Activated T-helper 9 cell treated with anti-CD3 and anti-CD28 coated beads, Interleukin-2, amount 50 U/mL, for 16 hours (primary cell): ENCODE measurements at places on chromosomes 4 and X.

DNA sequence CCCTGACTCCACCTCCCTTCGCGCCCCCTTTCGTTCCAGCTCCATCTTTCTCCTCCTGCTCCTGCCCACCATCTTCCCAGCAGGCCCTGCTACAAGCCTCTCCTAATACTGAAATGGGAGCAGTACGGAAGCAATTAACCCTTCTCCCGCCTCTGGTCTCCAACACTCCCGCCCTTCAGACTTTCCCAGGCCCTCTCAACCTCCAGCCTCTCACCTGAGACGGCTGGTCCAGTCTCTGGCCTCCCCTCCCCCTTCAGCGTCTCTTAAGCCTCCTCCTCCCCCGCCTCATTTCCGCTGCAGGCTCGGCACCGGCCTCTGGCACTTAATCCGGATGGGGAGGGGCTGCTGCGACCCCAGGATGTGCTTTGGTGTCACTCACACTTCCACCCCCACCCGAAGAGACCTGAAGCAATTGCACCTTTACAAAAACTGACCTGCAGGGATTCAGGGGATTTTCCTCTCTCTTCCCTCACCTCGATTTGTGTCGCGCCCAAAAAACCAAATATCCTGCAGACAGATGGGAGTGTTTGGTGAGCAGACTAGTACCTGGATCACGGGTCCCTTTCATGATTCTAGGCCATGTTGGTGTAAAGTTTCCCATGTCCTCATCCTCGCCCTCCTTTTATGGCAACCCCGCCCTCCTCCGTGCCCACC is 657 bp downstream of the TCEAL8 start:
- no peak for DNase-seq

GRCh38 chr4:167774646-167775045 is 317.7 kb upstream of the ANXA10 start:
- DNase-seq, result no peak

- no peak for DNase-seq
Measured at GRCh38 chr4:152462695-152463094, 73.2 kb downstream of the FBXW7 start.

- DNase-seq, result no peak
Measured at GRCh38 chr4:118813561-118813960, 22.4 kb downstream of the SEC24D start.

- DNase-seq, result no peak
Measured at GRCh38 chrX:141791856-141792255, 46.3 kb upstream of the MAGEC3 start.

GRCh38 chr4:101321481-101322042 is 25.8 kb downstream of the PPP3CA start:
- DNase-seq, result no peak

DNA sequence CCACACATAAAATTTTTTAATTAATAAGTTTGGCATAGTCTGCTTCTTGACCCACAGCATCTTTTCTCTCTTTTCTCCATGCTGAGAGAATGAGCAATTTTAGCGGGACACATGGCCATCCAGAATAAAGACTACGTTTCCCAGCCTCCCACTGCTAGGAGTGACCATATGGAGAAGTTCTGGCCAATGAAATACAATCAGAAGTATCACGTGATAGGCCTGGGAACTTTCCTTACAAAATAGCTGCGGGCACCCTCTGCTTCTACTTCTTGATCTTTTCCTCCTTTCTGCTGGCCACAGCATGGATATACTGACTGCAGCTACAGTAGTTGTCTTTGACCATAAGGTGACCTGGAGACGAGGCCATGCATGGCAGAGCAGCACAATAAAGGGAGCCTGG is 348.0 kb downstream of the BCOR start:
- DNase-seq, result no peak

GRCh38 chr4:78059524-78059889 is 2.4 kb downstream of the FRAS1 start:
- no peak for DNase-seq

GRCh38 chr4:169198167-169198566 is 72.6 kb downstream of the SH3RF1 start:
- no peak for DNase-seq

- no peak for DNase-seq
Measured at GRCh38 chr4:52935317-52935716, 73.2 kb downstream of the RASL11B start.

DNA sequence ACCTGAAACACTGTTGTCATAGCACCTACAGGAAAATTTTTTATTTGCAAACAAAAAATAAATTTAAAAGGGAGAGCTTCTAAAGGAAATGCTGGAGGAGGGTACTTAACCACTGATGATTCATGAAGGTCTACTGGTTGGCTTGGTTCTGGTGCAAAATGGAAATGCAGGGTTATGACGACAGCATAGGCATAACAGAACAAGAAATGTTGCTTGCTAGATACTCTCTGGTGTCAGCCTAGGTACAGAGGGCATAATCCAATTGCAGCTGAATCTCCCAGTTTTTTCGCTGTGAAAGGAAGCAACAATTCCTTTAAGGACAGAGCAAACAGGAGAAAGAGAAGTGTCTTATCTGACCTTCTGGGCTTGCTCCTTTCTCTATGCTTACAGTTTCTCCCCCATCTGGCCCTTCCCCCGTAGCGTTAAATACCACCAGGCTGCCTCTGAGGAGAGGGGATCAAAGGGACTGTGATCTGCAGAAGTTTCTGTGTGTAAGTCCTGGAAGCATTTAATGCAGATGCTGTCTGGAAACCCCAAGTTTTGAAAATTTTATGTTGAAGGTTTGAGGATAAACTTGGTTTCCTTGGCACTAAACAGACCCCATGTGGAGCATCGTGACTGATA is 23.7 kb upstream of the CASK start:
- DNase-seq, result no peak

DNA sequence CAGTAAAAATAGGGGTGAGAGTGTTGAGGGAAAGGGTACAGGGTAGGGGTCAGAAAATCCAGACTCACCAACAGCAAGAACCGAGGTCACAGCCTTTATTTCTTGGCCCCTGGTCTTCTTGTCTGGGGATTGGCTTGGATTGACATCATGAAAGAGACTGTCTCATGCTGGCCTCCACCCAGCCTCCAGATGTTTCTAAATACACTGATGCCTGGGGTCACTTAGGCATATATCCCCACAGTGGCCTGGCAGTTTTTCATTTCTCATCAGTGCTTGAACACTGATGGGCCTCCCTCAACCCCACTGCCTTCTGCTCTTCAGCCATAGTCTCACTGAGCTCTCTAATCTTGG is 173.9 kb downstream of the RTL9 start:
- DNase-seq, result no peak

GRCh38 chr4:54625391-54625790 is 32.4 kb upstream of the KIT start:
- no peak for DNase-seq

- no peak for DNase-seq
Measured at GRCh38 chr4:78312989-78313753, 238.4 kb upstream of the ANXA3 start.

GRCh38 chr4:4712800-4713528 is 146.5 kb upstream of the MSX1 start:
- DNase-seq, result no peak

- DNase-seq, result no peak
Measured at GRCh38 chrX:9609499-9609898, 144.6 kb downstream of the TBL1X start.

GRCh38 chrX:125236955-125237354 is 82.7 kb upstream of the TEX13C start:
- no peak for DNase-seq

DNA sequence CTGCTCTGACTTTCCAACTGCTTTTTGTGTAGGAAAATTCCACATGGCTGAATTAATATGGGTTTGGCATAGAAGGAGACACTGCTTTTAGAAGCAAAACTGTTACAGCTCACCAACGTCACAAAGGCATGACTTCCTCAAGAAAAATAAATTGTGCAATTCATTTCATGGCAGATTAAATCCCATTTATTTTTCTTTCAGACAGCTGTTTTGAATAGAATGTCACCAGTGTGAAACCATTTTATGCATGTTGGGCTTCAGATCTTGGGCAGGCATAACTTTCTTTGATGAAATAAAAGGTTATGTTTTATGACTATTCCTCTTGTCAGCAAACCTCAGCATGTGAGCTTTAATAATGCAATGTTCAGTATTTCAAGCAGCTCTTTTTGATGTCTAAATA is 542.8 kb downstream of the GALNTL6 start:
- DNase-seq, result no peak

DNA sequence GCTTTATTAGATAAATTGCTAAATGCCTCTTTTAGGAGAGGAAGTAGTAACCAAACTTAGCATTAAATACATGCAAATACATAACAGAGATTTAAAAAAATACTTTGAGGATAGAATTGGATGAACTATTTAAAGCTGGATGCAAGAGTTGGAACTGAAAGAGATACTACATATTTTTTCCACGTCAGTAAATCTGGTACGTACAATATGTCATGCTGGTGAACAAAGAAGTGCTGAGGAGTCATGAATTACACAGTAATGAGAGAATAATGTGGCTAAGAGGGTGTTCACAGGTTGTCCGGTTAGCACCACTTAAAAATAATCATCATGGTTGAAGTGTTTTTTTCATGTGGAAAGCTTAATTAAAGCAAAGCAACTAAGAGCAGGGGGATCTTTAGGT is 184.1 kb upstream of the FRMPD4 start:
- no peak for DNase-seq

- no peak for DNase-seq
Measured at GRCh38 chrX:101357166-101357795, 8.7 kb upstream of the TIMM8A start.

GRCh38 chr4:16524911-16525554 is 298.8 kb upstream of the TAPT1 start:
- no peak for DNase-seq
